ENCODE measurements at places on chromosomes 6 and 20.

GRCh38 chr20:63328026-63328700 is 33.0 kb downstream of the CHRNA4 start:
- peak; percentile 11 for DNase-seq

DNA sequence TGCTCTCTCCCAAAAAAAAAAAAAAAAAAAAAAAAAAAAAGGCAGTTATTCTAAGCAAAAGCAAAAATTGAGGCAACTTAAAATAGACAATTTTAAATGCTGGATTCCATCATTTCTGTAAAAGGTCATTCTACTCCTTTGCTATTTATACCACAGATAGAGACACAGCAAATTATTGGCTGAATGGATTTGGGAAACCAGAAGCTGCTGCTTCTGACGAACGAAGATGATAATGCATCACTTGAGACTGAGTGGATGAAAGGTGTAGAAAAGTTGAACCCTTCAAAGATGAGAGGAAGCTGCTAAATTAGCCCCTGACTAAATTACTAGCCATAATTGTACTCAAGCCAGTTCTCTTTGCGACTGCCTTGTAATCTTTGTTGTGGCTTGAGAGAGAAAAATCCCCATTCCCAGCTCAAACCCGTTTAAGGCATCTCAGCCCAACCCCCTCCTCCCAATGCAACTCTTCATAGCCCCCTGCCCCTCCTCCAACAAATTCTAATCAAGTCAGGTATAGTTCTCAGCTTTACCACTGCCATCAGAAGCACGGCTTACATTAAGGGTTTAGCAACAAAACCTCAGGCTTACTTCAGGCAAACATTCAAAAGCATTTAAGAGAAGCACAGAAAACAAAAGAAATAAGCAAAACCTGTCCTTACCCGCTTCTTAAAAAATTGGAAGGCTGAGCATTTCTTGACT is 1.0 kb downstream of the SGK1 start:
- no peak for DNase-seq

DNA sequence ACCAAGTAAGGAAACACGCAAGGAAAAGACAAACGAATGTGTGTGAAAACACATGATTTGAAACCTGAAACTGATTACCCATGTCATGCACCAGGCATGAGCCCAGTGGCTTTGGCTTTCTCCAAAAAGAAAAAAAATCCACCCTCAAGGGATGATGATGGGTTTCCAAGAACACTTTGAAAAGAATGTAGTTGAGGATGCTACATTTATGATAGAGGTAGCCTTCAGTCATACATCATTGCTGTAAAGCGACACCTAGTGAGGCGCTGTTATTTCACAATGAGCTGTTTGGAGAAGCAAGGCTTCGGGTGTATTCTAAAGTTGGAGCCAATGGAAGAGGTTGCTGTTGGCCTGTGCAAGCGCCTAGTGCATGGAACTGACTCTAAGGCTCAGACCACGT is 124.9 kb downstream of the SCML4 start:
- no peak for DNase-seq

- peak; percentile 94 for DNase-seq
Observed at GRCh38 chr20:32018269-32019155, 8.3 kb downstream of the CCM2L start.

DNA sequence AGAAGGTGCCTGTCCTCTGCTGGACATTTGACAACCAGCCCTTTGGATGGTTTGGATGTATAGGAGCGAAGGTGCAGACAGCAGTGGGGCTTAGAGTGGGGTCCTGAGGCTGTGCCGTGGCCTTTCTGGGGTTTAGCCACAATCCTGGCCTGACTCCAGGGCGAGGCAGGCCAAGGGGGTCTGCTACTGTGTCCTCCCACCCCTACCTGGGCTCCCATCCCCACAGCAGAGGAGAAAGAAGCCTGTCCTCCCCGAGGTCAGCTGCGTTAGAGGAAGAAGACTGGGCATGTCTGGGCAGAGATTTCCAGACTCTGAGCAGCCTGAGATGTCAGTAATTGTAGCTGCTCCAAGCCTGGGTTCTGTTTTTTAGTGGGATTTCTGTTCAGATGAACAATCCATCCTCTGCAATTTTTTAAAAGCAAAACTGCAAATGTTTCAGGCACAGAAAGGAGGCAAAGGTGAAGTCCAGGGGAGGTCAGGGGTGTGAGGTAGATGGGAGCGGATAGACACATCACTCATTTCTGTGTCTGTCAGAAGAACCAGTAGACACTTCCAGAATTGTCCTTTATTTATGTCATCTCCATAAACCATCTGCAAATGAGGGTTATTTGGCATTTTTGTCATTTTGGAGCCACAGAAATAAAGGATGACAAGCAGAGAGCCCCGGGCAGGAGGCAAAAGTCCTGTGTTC is 1.3 kb upstream of the CDKN1A start:
- DNase-seq = no peak

- DNase-seq = peak; percentile 22
Observed at GRCh38 chr6:52233975-52234823, 10.1 kb downstream of the IL17F start.

- no peak for DNase-seq
Observed at GRCh38 chr6:70547905-70548304, 18.8 kb upstream of the SDHAF4 start.

- DNase-seq = peak; percentile 92
Observed at GRCh38 chr6:43667245-43668150, 20.1 kb downstream of the MRPS18A start.

DNA sequence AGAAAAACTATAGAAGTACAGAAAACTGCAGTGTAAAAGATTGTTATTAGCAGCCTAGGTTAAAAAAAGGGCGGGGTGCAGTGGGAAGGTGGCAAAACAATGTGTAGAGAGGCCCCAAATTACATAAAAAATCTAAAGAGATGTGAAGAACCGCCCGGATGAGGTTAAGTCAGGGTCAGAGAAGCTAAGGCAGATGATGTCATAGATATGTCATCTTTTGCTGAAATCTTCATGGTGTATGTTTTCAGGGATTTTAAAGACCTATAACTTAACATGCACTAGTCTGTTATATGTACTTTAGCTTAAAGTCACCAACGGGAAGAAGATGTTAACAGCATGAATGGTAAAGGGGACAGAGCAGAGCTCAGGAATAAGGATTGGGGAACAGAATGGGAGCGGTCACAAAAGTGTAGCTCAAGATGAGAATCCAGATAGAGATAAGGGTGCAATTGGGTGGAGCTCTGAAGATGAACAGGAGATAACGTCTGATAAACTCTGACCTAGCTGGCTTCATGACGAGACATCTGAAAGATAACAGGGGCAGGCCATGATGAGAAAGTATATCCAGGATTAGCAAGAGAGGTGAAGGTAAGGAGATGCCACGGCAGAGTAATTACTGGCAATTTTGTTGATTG is 83.4 kb downstream of the TFAP2A start:
- no peak for DNase-seq

GRCh38 chr20:25669826-25670422 is 26.7 kb downstream of the ZNF337 start:
- no peak for DNase-seq

GRCh38 chr6:169510871-169511270 is 191.0 kb downstream of the WDR27 start:
- no peak for DNase-seq

- DNase-seq = no peak
Observed at GRCh38 chr20:34365765-34366213, 2.7 kb downstream of the ITCH start.

DNA sequence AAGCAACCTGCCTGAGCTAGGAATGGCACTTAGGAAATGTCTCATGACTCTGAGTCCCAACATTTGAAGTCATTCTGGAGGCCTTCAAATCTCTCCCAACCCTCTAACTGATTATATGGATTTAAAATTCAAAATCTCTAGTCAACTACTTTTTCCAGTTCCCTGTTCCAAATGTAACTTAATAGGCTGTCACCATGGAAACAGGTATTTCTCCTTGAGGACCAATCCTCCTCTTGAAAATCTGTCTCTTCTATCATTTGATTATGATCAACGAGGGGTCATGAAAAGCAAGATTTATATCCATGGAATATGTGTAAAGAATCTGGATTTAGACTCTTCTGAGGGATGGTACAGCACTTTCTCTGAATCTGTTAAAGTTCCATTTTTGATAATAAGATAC is 127.3 kb upstream of the DTNBP1 start:
- no peak for DNase-seq

- DNase-seq = no peak
Observed at GRCh38 chr6:72683797-72684196, 61.9 kb downstream of the KCNQ5 start.

DNA sequence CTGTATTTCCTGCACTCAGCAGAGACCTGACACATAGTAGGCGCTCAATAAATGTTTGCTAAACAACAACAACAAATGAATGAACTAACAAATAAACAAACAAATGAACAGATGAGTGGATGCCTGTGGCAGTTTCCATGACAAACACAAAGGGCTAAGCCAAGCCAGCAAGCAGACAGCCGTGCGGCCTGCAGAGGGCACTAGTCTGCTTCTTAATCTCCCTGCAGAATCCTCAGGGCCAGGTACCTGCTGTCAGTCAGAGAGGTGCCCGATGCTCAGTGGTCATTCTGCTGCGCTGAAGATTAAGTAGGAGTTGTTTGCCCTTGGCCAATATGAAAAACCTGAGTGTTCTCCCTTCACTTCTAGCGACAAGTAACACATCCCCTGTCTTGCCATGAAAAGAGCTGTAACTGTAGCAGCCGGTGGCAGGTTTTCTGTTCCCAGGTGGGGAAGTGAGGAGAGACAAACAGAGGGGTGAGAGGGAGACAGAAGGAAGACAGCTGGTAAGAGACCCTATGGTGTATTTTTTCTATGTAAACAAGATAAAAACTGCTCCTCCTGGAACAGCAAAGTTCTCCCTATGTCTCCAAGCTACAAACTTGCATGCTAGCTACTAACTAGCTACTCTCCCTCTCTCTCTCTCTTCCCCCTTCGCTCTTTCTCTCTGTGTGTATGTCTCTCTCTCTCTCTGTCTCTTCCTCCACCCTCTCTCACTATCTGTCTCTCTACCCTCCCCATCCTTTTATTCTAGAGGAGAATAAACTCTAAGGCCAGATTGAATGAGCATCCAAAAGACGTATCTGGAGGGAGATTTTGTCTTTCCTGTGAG is at the start of gene MC3R:
Gene MC3R, plus strand, starts transcription at position 779 of the 829 bp plus-strand sequence. CDS start 112 bp downstream, outside the sequence.
- DNase-seq = peak; percentile 64

GRCh38 chr6:1594445-1595200 is 15.1 kb upstream of the FOXC1 start:
- DNase-seq = no peak

DNA sequence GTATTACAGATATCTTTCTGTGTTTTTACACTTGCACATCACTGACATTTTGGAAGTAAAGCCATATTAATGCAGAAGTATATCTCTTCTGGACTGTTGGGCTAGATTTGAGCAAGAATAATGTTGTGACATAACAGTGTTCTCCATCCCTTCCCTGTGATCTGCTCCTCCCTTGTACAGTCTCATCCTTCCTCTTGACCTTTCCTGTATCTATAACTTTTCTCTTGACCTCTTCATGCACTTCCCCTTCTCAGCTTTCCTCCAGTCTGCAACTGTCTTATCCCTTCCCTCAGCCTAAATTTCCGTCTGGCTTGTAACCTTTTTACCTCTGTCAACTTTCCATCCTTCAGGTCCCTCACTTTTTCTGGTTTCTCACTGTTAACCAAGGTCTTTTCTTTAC is 29.8 kb downstream of the NCOA3 start:
- DNase-seq = no peak

DNA sequence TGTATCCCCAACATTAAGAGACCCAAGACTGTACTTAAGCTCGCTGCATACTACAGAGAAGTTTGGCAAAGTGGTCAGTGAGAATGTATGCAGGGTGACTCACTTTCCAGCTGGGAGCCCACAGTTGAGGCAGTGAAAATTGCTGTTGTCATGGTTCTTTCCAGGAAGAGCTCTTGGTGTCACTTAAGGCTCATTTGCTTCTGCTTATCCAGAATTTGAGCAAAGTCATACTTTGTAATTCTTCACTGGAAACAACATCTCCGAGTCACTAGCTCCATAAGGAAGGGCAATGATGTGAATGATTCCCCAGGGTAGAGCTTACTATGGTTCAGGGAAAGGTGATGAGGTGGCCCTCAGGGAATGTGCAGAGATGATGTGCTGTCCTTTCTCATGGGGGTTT is 65.4 kb upstream of the FBXL4 start:
- DNase-seq = no peak

GRCh38 chr6:137866200-137866913 is 702 bp upstream of the TNFAIP3 start:
- DNase-seq = peak; percentile 30

GRCh38 chr6:127207591-127208120 is 59.0 kb upstream of the RNF146 start:
- DNase-seq = no peak

DNA sequence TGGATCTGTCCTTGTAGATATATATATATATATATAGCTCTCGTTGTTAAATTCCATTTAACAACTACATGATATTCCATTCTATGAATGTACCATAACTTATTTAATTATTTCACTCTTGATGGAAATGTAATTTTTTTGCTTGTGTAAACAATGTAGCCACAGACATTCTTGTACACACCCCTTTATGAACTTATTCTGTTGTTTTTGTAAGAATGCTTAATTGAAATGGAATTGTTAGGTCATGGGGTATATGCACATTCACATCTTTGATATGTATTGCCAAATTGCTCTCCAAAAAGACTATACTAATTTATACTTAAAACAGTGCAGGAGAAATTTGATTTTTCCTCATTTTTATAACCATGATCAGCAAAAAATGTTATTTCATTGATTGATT is 67.2 kb downstream of the MAP3K4 start:
- DNase-seq = no peak
